ENCODE measurements at places on chromosomes 12 and 14.

DNA sequence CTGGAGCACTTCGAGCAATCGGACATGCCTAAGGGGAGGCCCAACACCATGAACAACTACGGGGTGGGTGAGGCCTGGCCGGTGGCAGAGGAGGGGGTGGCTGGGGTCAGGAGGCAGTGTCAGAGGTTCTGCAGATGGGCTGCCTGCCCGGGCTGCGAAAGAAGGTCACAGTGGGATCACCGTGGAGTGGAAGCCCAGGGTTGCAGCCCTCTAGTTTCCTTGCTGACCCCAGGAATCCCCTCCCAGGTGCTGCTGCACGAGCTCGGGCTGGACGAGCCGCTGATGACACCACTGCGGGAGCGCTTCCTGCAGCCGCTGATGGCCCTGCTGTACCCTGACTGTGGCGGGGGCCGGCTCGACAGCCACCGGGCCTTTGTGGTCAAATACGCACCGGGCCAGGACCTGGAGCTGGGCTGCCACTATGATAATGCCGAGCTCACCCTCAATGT is 1.9 kb upstream of the ARL6IP4 start:
- H3K4me1 ChIP-seq, result peaks cover 44% of the 10 kb centered on the region
- H3K27ac ChIP-seq, result no peak overlapping the region
- H3K27me3 ChIP-seq, result no peaks in the 10 kb centered on the region
- DNase-seq, result no peak

GRCh38 chr12:118307069-118307954 is 65.4 kb downstream of the TAOK3 start:
- no peaks in the 10 kb centered on the region for H3K27me3 ChIP-seq
- peak overlapping the region; percentile 86 for H3K27ac ChIP-seq
- no peaks in the 10 kb centered on the region for H3K36me3 ChIP-seq
- DNase-seq, result peak; percentile 79
- H3K4me3 ChIP-seq, result peak overlapping the region; percentile 64

DNA sequence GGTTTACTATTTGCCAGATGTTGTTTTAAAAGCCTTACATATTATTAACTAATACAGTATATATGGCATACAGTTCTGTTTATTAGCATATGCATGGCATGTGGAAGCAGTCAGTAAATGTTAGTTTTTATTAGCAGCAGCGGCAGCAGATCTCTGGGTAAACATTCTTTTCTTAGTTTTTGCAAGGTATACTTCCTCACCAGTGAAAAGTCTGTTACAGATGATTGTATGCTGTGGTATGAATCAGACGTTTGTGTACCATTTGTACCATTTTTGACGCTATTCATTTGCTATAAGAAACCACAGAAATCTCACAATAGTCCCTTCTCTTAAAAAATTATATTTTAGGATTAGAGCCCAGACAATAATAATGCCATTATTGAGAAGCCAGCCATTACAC is 17.8 kb downstream of the STK38L start:
- H3K4me3 ChIP-seq, result no peak overlapping the region
- H3K4me1 ChIP-seq, result peaks cover 22% of the 10 kb centered on the region
- H3K27me3 ChIP-seq, result no peaks in the 10 kb centered on the region
- DNase-seq, result no peak

- H3K4me1 ChIP-seq, result peaks cover 6% of the 10 kb centered on the region
- no peak for DNase-seq
- no peak overlapping the region for H3K4me3 ChIP-seq
These were observed 3.9 kb upstream of the NR2C1 start for GRCh38 chr12:95077341-95077740.

Measured in activated CD4-positive, alpha-beta memory T cell treated with anti-CD3 and anti-CD28 coated beads for 36 hours (primary cell).